ENCODE measurements at places on chromosomes 11 and 22. TPM values are rescaled to one million over a fixed set of nuclear protein-coding genes. Genes with fewer than 3 reads are reported as not detected.

SYNGR1 gene
- total RNA-seq, result 49.5 TPM

LUZP2 gene
- 0.96 TPM for total RNA-seq

P2RX6 gene
- total RNA-seq, result 1.5 TPM

SLCO2B1 gene
- not detected for total RNA-seq

IFITM5 gene
- not detected for total RNA-seq

GP1BB gene
- 8.3 TPM for total RNA-seq

MUC2 gene
- not detected for total RNA-seq

PRCP gene
- total RNA-seq, result 12.3 TPM

- no peaks in the 10 kb centered on the region for H3K36me3 ChIP-seq
- H3K4me3 ChIP-seq, result no peak overlapping the region
- H3K4me1 ChIP-seq, result no peaks in the 10 kb centered on the region
- no peaks in the 10 kb centered on the region for H3K27me3 ChIP-seq
These were observed 491.8 kb downstream of the ETS1 start for GRCh38 chr11:128095466-128095981.

DNA sequence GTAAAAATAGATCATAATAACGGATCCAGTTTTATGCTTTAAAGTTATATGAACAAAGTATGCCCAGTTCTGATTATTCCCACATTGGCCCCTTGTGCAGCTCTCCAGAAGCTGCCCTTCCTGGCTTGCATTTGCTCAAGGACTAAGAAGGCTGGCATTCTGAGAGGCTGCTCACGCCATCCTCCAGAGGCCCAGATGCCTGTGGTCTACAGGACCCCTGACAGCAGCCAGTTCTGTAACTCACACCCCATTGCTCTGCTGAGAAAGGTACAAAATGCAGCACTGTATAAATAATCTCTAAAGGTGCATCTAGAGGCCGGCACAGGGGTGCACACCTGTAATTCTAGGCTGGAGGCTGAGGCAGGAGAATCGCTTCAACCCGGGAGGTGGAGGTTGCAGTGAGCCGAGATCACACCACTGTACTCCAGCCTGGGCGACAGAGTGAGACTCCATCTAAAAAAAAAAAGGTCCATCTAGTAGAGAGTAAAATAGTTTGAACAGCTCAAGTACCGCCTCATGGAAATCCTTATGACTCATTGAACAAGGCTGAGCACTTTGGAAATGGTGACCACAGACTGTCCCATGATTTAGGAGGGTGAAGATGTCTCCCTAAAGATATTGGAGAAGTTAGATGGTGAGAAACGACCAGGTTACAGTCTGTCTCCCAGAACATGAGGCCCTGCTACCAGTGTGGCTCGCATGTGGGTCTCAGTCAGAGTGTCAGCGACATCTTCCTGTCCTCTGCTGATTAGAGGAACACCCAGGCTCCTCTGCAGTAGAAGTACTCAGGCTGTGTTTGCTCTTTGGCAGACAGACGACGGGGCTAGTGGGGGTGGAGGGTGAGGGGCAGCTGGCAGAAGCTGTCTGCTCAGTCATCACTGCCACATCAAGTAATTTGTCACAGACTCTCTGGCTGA, 56.3 kb downstream of the KREMEN1 start:
- H3K27me3 ChIP-seq, result peaks cover 2% of the 10 kb centered on the region
- H3K4me1 ChIP-seq, result peaks cover 21% of the 10 kb centered on the region
- H3K27ac ChIP-seq, result peak overlapping the region; percentile 89
- DNase-seq, result peak; percentile 59
- H3K4me3 ChIP-seq, result no peak overlapping the region

DNA sequence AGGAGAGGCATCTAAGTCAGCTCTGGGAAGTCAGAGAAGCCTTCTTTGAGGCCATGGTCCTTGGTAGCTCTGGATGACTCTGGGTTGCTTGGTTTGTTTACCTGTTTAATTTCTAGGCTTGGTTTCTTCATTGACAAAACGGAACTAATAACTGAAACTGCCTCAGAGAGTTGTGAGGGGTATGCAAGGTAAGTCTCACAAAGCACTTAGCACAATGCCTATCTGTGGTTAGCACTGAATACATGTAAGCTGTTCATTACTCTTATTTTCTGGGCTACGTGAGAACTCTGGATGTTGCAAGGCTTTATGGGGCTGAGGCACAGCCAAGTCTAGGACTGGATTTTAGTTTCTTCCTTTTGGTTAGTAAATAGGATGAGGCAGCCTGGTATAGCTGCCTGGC, 225.8 kb upstream of the NCAM1 start:
- no peak overlapping the region for H3K27ac ChIP-seq
- no peak for DNase-seq
- no peak overlapping the region for H3K4me3 ChIP-seq

GRCh38 chr11:42043312-42043711, 583.9 kb upstream of the LRRC4C start:
- no peak for DNase-seq
- H3K36me3 ChIP-seq, result no peaks in the 10 kb centered on the region
- no peak overlapping the region for H3K4me3 ChIP-seq
- no peaks in the 10 kb centered on the region for H3K27me3 ChIP-seq
- no peaks in the 10 kb centered on the region for H3K4me1 ChIP-seq

GRCh38 chr22:24834845-24835570, 29.0 kb downstream of the SGSM1 start:
- no peak for DNase-seq
- no peak overlapping the region for H3K27ac ChIP-seq
- no peak overlapping the region for H3K4me3 ChIP-seq
- H3K36me3 ChIP-seq, result peaks cover 6% of the 10 kb centered on the region

DNA sequence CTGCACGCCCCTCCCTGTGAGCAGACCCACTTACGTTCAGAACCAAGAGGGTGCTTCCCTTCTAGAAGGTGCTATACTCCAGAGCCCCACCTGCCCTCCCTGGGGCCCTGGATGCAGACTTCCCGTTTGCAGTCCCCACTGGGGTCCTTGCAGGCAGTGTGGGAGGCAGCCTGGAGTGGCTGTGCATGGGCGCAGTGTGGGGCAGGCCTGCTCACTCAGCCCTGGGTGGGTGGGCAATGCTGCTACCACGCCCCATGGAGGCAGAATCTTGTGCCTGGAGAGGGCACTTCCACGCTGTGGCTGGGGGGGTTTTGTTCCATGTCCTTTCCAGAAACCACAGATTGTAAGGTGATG, 116.2 kb downstream of the KCNQ1OT1 start:
- no peaks in the 10 kb centered on the region for H3K4me1 ChIP-seq
- peak; percentile 12 for DNase-seq
- H3K36me3 ChIP-seq, result no peaks in the 10 kb centered on the region
- no peak overlapping the region for H3K27ac ChIP-seq
- no peak overlapping the region for H3K4me3 ChIP-seq

GRCh38 chr11:125373426-125374391, 122.4 kb downstream of the FEZ1 start:
- no peak overlapping the region for H3K27ac ChIP-seq
- H3K4me3 ChIP-seq, result no peak overlapping the region
- H3K27me3 ChIP-seq, result peaks cover 10% of the 10 kb centered on the region
- DNase-seq, result no peak
- peaks cover 37% of the 10 kb centered on the region for H3K4me1 ChIP-seq
- H3K36me3 ChIP-seq, result no peaks in the 10 kb centered on the region

GRCh38 chr11:12701811-12702592, 27.8 kb downstream of the TEAD1 start:
- peaks cover 6% of the 10 kb centered on the region for H3K27me3 ChIP-seq
- H3K36me3 ChIP-seq, result no peaks in the 10 kb centered on the region
- peaks cover 23% of the 10 kb centered on the region for H3K4me1 ChIP-seq
- no peak for DNase-seq
- no peak overlapping the region for H3K4me3 ChIP-seq
- no peak overlapping the region for H3K27ac ChIP-seq

DNA sequence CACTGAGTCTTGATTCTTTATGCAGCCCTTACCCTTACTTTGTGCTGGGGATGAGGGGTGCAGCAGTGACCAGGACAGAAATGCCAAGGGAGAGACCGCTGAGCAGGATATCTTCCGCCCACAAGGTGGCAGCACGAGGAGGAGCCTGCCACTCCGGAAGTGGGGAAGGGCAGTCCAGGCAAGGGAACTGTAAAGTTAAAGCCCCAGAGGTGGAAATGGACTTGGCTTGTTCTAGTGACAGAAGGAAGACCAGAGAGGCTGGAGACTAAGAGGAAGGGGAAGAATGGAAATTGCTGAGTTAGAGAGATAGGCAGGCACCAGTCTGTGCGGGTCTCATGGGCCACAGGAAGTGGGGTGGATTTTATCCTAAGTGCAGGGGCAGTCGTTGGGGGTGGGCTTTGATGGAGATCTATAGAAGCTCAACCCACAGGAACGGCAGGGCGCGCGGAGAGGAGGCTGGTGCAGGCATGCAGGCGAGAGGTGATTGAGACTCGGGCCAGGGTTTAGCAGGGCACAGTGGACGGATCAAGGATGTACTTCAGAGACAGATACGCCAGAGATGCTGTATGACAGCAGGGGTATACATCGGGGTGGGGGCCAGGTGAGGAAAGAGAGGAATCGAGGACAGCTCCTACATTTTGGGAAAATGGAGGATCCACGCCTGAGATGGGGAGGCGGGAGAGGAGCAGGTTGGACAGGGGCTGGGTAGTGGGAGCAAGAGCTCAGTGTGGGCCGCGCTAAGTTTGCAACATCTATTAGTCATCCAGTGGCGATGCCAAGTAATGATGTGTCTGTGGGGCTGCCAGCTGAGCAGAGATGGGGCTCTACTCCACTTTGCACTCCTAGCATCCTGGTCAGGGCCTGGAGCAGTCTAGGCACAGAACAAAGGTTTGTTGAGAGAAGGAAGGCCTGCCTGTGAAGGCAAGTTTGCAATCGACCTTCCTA, 3.3 kb upstream of the GRK2 start:
- H3K27me3 ChIP-seq, result peaks cover 19% of the 10 kb centered on the region
- H3K36me3 ChIP-seq, result no peaks in the 10 kb centered on the region
- peaks cover 9% of the 10 kb centered on the region for H3K4me1 ChIP-seq
- DNase-seq, result peak; percentile 88
- H3K4me3 ChIP-seq, result peak overlapping the region; percentile 67
- no peak overlapping the region for H3K27ac ChIP-seq

- no peak overlapping the region for H3K27ac ChIP-seq
- no peak overlapping the region for H3K4me3 ChIP-seq
- H3K4me1 ChIP-seq, result no peaks in the 10 kb centered on the region
- H3K27me3 ChIP-seq, result peaks cover 1% of the 10 kb centered on the region
- no peak for DNase-seq
These were observed 17.0 kb upstream of the FAM181B start for GRCh38 chr11:82750643-82751139.

GRCh38 chr11:69348414-69349235, 54.7 kb downstream of the MYEOV start:
- peaks cover 14% of the 10 kb centered on the region for H3K27me3 ChIP-seq
- DNase-seq, result no peak
- H3K4me1 ChIP-seq, result peaks cover 24% of the 10 kb centered on the region
- no peak overlapping the region for H3K4me3 ChIP-seq
- peaks cover 4% of the 10 kb centered on the region for H3K36me3 ChIP-seq

GRCh38 chr11:74634537-74634936, 42.2 kb downstream of the POLD3 start:
- H3K27me3 ChIP-seq, result no peaks in the 10 kb centered on the region
- no peak overlapping the region for H3K27ac ChIP-seq
- no peaks in the 10 kb centered on the region for H3K36me3 ChIP-seq
- DNase-seq, result no peak
- no peak overlapping the region for H3K4me3 ChIP-seq

- no peak for DNase-seq
- H3K36me3 ChIP-seq, result no peaks in the 10 kb centered on the region
- H3K27ac ChIP-seq, result no peak overlapping the region
These were observed 16.0 kb upstream of the ADA2 start for GRCh38 chr22:17235149-17235655.

GRCh38 chr11:790721-791564, 1.1 kb upstream of the CEND1 start:
- peak overlapping the region; percentile 64 for H3K27ac ChIP-seq
- peaks cover 3% of the 10 kb centered on the region for H3K27me3 ChIP-seq
- H3K4me1 ChIP-seq, result peaks cover 14% of the 10 kb centered on the region
- H3K36me3 ChIP-seq, result no peaks in the 10 kb centered on the region
- peak; percentile 65 for DNase-seq

DNA sequence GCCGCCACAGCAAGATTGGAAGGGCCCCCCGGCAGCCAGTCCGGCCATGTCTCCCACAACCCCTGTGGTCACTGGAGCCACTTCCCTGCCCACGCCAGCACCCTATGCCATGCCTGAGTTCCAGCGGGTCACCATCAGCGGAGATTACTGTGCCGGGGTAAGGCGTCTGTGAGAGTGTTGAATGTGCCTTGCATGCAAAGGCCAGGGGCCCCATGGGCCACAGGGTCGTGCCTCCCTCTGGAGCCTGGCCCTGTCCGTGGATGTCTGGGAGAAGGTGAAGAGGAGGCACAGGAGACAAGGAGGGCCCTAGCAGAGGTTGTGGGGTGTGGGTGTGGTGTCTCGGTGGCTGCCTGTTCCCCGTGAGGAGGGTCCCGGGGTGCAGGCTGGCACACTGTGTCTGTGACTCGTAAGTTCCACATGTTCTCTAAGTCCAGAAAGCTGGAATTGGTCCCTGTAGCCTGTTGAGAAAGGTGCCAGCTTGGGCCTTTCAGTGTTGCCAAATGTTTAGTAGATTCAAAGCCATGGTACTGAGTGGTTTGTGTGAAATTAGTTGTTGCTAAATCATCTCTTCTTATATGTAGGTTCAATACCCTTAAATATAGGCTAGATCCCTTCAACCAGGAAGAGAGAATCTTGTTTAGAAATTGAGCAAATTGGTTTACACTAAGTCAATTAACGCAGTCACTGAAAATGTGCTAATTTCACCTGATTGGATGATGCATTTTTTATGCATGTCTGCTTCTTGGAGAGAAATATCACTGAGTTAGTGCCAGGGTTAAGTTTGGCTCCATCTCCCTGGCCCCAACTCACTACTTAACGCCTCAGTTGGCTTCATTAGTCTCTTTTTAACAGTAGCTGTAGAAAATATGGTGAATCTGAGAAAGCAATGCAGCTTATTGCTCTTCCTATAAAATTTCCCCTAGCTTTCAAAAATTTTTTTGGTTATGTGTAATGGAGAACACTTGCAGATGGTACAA, 23.8 kb downstream of the AMPD3 start:
- no peak overlapping the region for H3K4me3 ChIP-seq
- peaks cover 6% of the 10 kb centered on the region for H3K36me3 ChIP-seq
- no peak overlapping the region for H3K27ac ChIP-seq

- no peak for DNase-seq
- no peaks in the 10 kb centered on the region for H3K4me1 ChIP-seq
- H3K27me3 ChIP-seq, result peaks cover 6% of the 10 kb centered on the region
- H3K36me3 ChIP-seq, result peaks cover 14% of the 10 kb centered on the region
- H3K4me3 ChIP-seq, result no peak overlapping the region
- H3K27ac ChIP-seq, result no peak overlapping the region
These were observed 122.2 kb downstream of the PLEKHA7 start for GRCh38 chr11:16891964-16892363.

DNA sequence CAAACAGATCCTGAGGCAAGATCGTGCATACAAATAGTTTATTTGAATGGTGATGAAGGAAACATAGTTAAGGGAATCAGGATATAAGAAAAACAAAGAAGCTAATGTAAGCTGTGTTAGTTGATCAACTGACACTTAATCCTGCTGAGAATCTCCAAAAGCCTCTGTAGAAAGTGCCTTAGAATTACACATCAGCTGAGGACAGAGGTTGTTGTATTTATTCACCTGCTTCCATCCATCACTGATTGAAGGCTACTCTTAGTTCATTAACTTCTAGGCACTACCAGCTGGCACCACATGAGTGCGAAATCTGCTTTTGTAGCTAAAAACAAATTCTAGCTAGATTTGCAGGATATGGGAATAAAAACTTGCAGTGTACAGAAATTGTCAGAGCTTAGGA, 1082.0 kb upstream of the CNTN5 start:
- no peak for DNase-seq
- no peaks in the 10 kb centered on the region for H3K27me3 ChIP-seq
- no peak overlapping the region for H3K4me3 ChIP-seq
- no peak overlapping the region for H3K27ac ChIP-seq

- H3K4me1 ChIP-seq, result peaks cover 1% of the 10 kb centered on the region
- no peak for DNase-seq
- H3K36me3 ChIP-seq, result no peaks in the 10 kb centered on the region
- no peak overlapping the region for H3K27ac ChIP-seq
- no peaks in the 10 kb centered on the region for H3K27me3 ChIP-seq
These were observed 2.3 kb downstream of the PRSS23 start for GRCh38 chr11:86802601-86803051.
